ENCODE measurements at places on chromosomes 13 and 19. TPM values are rescaled to one million over a fixed set of nuclear protein-coding genes. Genes with fewer than 3 reads are reported as not detected.

Gene NKPD1
- 0.70 TPM for total RNA-seq

Gene BCAM
- 0.21 TPM for total RNA-seq

Gene KEAP1
- 70.7 TPM for total RNA-seq

Gene NLRP13
- total RNA-seq, result not detected

Gene KLK15
- not detected for total RNA-seq

Gene APOE
- total RNA-seq, result 2.1 TPM

Gene GPR42
- total RNA-seq, result 1.9 TPM

- DNase-seq, result peak; percentile 60
Measured at GRCh38 chr19:15283141-15283883, 49.0 kb downstream of the BRD4 start.

DNA sequence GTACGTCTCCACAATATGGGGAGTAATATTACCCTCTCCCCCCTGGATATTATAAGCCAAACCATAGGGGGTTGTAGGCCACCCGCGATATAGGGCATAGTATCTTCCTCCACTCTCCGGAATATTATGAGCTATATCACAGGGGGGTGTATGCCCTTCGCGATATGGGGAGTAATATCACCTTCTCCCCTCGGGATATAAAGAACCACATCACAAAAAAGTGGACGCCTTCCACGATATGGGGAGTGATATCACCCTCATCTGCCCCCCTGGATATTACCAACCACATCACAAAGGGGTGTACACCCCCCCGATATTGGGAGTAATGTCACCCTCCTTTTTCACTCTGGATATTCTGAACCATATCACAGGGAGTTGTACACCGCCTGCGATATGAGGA is 65.5 kb upstream of the CEACAM21 start:
- no peak for DNase-seq

- no peak for DNase-seq
Measured at GRCh38 chr13:99661791-99662190, 160.5 kb downstream of the TM9SF2 start.

- DNase-seq, result no peak
Measured at GRCh38 chr19:32599258-32599657, 18.3 kb downstream of the PDCD5 start.

- no peak for DNase-seq
Measured at GRCh38 chr13:101425623-101426022, 9.3 kb upstream of the NALCN start.

GRCh38 chr19:33093420-33094210 is 12.6 kb downstream of the GPATCH1 start:
- no peak for DNase-seq

GRCh38 chr19:12867120-12868099 is 13.8 kb downstream of the DNASE2 start:
- peak; percentile 80 for DNase-seq

DNA sequence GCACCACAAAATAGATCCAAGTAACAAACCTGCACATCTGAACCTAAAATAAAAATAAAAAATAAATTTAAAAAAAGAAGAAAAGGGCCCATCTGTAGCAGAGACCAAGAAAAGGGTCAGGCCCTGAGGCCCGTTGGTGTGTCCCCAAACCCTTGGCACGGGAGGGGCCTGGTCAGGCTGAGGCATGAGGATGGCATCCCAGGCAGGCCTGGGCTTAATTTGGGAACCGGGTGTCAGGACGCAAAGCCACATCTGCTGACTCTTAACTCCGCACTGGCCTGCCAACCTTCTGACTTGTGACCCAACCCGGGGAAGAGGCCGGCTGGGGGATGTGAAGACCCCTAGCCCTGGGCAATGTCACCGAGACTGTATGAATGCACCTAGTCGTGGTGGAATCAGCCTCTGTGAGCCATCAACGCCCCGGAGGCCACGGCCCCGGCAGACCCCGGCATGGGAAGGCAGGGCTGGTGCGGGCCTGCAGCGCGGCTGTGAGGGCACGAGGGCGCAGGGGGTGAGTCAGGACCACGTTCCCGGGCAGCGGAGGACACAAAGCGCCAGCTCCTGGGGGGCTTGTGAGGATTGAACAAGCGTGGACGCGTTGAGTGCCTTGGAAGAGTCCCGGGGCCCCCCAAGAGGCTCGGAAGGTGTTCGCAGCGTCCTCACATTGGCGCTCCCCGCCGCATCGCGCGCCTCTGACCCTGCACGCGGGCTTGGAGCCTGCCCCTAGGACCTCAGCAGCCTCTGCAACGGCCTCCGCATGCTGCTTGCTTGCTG is 38.2 kb downstream of the ATP12A start:
- no peak for DNase-seq

DNA sequence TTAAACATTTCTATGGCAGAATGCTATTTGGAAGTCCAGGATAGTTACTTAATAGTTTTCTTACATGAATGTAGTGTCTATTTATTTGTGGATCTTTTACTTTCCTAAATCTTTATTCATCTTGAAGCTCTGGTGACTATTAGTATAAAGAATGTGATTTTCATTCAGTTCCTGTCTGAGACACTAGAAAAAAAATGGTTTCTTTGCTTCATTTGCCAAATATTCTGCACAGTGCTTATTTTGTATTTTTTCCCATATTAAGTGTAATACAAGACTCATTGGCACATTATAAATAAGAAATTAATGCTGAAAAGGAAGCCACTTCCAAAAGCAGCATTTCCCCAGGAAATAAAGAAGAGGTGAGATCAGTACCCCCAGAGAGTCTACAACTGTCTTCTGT is 109.8 kb downstream of the POSTN start:
- no peak for DNase-seq

GRCh38 chr13:20099319-20099718 is 61.5 kb downstream of the GJA3 start:
- no peak for DNase-seq

- no peak for DNase-seq
Measured at GRCh38 chr13:86741762-86742285, 929.3 kb upstream of the SLITRK5 start.
